ENCODE measurements at places on chromosomes 5 and 9. TPM values are rescaled to one million over a fixed set of nuclear protein-coding genes. Genes with fewer than 3 reads are reported as not detected.

- no peak for DNase-seq
Observed at GRCh38 chr9:134707031-134707680, 65.6 kb downstream of the COL5A1 start.

GRCh38 chr9:132249690-132250089 is 87.8 kb downstream of the NTNG2 start:
- no peak for DNase-seq

DNA sequence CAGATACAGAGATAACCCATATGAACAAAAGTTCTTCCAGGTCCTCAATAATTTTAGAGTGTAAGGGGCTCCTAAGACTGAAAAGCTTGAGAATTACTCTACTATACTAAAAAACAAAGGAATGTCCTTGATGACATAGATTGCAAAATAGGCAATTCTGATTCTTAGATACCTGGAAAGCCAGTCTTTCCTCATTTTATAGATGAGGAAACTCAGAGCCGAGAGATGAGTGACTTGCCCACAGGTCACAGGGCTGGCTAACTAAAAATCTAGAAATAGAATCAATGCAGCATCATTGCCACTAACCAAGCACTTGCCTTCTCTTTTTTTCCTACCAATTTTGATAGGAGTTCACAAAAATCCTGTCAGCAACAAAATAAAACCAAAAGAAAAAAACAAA is 101.2 kb downstream of the EPB41L4A start:
- no peak for DNase-seq

GRCh38 chr5:1415626-1416360 is 29.4 kb downstream of the SLC6A3 start:
- DNase-seq = no peak

- DNase-seq = peak; percentile 75
Observed at GRCh38 chr5:176533894-176534611, 3.1 kb downstream of the RNF44 start.

Gene LMX1B
- total RNA-seq = not detected

Measured in activated naive CD4-positive, alpha-beta T cell treated with anti-CD3 and anti-CD28 coated beads for 36 hours (primary cell).